ENCODE measurements at places on chromosomes 11 and 22.

- no peak for DNase-seq
These were observed 4.6 kb downstream of the TSPAN32 start for GRCh38 chr11:2306452-2306823.

- no peak for DNase-seq
These were observed 1566.2 kb upstream of the TENM4 start for GRCh38 chr11:81007046-81007445.

DNA sequence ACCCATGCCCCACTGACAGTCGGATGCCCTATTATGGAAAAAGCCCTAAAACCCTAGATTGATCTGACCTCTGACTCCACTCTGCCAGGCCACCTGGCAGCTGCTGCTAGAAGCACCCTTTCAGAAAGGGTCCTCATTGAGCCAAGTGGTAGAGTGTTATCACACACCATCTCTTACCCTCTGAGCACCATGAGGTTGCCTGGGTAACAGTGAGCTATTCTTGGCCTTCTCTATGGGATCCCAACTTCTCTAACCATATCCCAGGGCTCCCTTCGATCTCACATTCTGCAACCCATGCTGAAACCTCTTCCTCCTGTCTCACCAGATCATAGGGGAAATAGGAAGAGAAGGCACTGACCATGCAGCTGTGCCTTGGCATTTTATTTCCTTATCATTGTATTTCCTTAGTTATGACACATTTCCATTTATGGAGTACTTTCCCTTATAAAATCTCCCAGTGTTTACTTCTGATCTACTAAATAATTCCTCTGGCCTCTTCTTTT, 52.7 kb downstream of the MPPED2 start:
- no peak for DNase-seq

DNA sequence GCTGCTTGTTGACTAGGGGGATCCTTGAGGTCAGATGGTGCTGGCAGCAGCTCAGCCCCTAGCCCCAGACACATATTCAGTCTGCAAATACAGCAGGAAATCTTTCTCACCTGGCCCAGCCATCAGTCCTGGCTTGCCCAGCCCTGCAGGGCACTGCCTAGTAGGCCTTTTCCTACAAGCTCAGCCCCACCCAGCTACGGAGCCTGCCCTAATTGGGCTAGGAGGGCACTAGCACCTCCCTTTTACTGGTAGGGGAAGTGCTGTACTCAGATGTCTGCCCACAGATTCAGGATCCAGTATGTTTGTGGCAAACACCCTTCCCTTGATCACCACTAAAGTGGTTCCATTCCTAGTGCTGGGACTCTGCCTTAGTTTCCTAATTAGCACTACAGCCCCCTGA, 257.1 kb upstream of the CADM1 start:
- DNase-seq = no peak

DNA sequence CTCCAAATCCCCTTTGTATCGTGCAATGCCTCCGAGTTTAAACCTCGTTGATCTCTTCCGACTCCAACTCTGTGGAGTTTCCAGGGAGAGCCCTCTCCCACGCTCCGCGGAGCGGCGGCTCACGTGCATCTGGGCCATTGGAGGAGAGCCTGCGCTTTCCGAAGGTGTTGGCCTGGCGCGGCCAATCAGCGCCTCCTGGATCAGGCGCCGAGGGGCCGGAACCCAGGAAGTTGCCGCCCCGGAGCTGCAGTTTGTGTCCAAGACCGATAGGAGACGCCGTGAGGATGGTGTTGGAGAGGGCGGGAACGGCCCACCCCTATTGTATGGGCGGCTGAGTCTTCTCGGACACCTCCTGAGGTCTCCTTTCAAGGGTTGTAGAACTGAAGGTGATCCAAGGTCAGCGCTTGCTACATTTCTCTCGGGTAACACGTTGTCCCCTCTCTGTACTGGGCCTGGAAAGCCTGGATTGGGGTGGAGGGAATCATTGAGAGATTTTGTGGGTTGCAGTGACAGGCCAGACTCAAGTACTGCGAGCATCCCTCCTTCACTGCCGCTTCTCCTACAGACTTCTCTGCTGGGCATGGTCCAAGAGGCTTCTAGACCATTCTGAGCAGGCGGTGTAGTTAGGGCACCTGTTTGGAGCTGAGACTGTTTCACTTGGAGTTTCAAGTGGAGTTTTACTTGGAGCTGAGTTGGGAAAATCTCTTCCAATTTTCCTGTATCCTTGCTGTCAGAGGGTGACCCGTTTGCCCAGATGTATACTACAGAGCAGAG, 1.7 kb downstream of the ADAMTS15 start:
- no peak for DNase-seq

GRCh38 chr22:35938226-35938625, 90.4 kb downstream of the RBFOX2 start:
- no peak for DNase-seq

Data from pancreas (tissue), 10 donors.